Natural killer cell (primary cell): ENCODE measurements at places on chromosomes 3 and 15. TPM values are rescaled to one million over a fixed set of nuclear protein-coding genes. Genes with fewer than 3 reads are reported as not detected.

DNA sequence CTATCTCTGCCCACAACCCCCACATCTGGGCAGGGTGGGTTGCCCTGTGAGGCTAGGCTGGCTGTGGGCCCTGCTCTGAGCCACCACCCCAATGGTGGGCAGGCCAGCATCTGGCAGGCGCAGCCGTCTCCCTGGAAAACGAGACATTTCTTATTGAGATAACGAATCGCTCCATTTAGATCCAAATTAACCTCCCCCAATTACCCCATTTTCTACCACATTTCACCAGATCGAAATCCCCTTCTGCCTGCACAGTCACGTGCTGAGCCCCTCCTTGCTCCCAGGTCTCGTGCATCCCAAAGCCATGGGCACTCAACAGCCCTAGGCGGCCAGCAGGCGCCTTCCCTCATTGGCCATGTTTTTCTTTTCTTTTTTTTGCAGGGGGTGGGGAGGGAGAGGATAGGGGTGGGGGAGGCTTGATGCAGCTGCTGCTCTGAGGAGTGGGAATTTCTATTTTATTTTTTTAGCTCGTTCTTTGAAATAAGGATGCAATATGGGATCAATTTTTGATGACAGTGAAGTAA is 53.0 kb upstream of the TMEM115 start:
- no peaks in the 10 kb centered on the region for H3K27me3 ChIP-seq
- no peak overlapping the region for H3K27ac ChIP-seq
- H3K4me1 ChIP-seq, result peaks cover 29% of the 10 kb centered on the region
- no peak overlapping the region for H3K4me3 ChIP-seq

SNX22 gene
- 0.75 TPM for total RNA-seq

SERPINI2 gene
- total RNA-seq, result not detected

DNA sequence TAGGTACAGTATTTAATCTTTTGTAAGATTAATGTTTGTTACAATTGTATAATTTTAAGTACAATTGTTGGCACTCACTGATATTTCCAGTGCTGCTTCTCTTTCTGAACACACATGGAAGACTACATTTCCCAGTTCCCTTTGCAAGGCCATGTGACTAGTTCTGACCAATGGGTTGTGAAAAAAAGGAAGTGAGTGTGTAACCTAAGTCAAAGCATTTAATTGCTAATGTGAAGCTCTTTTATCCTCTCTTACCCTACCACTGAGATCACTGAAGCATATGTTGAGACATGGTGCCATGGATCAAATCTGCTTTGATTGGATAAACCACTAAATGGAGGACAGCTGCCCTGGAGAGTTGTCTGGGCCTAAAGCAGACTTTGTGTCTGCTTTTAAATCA is 83.9 kb upstream of the PLXND1 start:
- H3K36me3 ChIP-seq, result no peaks in the 10 kb centered on the region
- H3K4me3 ChIP-seq, result no peak overlapping the region
- no peak for DNase-seq
- H3K27me3 ChIP-seq, result no peaks in the 10 kb centered on the region

- H3K27ac ChIP-seq, result peak overlapping the region; percentile 84
- H3K36me3 ChIP-seq, result peaks cover 24% of the 10 kb centered on the region
- peak; percentile 48 for DNase-seq
- peaks cover 8% of the 10 kb centered on the region for H3K4me1 ChIP-seq
Measured at GRCh38 chr3:11300970-11301369, 28.8 kb downstream of the ATG7 start.

- no peaks in the 10 kb centered on the region for H3K36me3 ChIP-seq
- no peak overlapping the region for H3K27ac ChIP-seq
- no peak overlapping the region for H3K4me3 ChIP-seq
Measured at GRCh38 chr15:68340726-68341671, 63.5 kb downstream of the FEM1B start.

DNA sequence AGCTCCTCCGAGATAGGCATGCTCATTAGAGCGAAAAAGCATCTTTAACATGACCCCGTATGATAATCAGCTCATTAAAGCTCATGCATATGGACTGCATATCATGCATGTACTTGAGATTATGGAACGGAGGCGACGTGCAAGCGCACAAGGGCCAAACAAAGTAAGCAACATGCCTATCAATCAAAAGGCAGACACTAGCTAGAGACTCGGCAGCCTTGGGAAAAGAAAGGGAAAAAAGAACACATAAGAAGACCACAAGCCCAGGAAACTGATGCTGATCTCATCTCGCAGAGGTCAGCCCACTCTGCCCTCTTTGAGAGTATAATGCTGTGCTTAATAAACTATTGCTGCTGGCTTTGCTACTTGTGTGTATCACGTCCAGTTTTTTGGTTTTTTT is 2.6 kb upstream of the ACOX2 start:
- no peaks in the 10 kb centered on the region for H3K4me1 ChIP-seq
- H3K36me3 ChIP-seq, result no peaks in the 10 kb centered on the region
- H3K4me3 ChIP-seq, result no peak overlapping the region
- no peaks in the 10 kb centered on the region for H3K27me3 ChIP-seq

DNA sequence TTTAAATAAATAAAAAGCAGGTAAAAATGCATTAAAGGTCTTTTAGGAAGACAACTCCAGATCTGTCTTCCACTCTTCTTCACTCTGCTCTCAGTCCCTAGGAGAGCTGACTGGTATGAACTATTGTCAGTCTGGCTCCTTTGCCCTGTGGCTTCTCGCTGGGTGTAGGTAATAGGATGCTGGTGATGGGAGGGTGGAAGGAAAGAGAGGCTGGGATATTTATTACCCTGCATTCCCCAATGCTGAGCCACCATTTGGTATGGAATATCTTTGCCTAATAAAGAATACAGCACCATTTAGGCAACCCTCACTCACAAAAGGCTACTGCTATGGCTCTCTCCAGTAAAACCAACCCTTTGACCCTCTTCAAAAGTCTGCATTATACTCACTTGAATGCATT is 326.9 kb downstream of the CNTN3 start:
- DNase-seq, result no peak
- H3K27me3 ChIP-seq, result no peaks in the 10 kb centered on the region
- no peaks in the 10 kb centered on the region for H3K36me3 ChIP-seq
- no peaks in the 10 kb centered on the region for H3K4me1 ChIP-seq

DNA sequence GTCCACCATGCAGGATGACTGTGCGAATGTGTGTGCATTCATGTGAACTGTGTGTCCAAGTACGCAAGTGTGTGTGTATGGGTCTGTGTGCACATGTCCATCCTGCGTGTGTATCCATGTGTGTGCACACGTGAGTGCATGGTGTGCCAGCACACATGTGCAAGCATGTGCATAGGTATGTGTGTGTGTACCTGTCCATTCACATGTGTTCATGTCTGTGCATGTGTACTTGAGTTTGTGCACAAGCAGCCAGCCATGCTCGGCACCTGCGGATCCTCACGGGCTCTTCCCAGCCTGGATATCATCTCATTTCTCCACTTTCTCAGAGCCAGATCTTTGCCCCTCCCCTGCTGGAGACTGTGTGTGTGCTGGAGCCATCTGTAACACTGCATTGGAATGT is 18.7 kb upstream of the PLXNA1 start:
- no peaks in the 10 kb centered on the region for H3K27me3 ChIP-seq
- H3K4me1 ChIP-seq, result no peaks in the 10 kb centered on the region
- H3K27ac ChIP-seq, result no peak overlapping the region
- DNase-seq, result no peak

- DNase-seq, result no peak
- no peaks in the 10 kb centered on the region for H3K27me3 ChIP-seq
- no peaks in the 10 kb centered on the region for H3K36me3 ChIP-seq
- peaks cover 10% of the 10 kb centered on the region for H3K4me1 ChIP-seq
- no peak overlapping the region for H3K4me3 ChIP-seq
Measured at GRCh38 chr15:78265752-78266224, 1.4 kb downstream of the DNAJA4 start.

DNA sequence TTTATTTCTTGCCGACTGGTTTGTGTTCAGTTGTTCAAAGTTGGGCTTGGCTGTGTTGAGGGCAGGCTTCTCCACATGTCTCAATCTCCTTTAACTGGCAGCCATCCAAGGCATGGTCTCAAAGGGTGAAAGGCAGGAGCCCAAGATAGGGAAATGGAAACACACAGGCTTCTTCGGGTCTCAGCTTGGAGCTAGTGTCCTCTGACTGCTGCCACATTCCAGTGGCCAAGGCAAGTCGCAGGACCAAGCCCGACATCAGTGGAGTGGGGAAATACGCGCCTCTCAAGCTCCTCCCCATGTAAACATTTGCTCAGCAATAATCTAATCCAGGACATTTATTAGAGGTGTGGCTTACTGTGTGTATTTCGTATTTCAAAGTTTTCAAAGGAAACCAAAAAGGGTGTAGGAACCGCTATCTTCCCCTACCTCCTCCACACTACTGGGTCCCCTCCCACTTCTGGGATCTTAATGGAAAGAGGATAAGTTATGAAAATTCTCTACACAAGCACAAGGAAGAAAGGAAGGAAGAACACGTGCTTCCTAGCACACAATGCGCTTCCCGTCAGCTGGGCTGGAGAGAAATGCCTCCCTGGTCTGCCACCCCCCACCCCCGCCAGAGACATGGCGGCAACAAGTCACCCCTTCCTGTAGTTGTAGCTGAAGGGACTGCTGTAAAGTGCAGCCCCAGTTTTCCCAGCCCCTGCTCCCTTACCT is 181.7 kb downstream of the FAM43A start:
- H3K4me3 ChIP-seq, result no peak overlapping the region
- DNase-seq, result no peak
- H3K27me3 ChIP-seq, result no peaks in the 10 kb centered on the region
- no peaks in the 10 kb centered on the region for H3K36me3 ChIP-seq

GOLGA6L9 gene
- 3.6 TPM for total RNA-seq

WDR93 gene
- total RNA-seq, result not detected

GRCh38 chr15:71559098-71559497 is 251.3 kb upstream of the NR2E3 start:
- DNase-seq, result no peak
- no peaks in the 10 kb centered on the region for H3K36me3 ChIP-seq
- no peak overlapping the region for H3K27ac ChIP-seq
- H3K4me1 ChIP-seq, result no peaks in the 10 kb centered on the region
- H3K4me3 ChIP-seq, result no peak overlapping the region

DNA sequence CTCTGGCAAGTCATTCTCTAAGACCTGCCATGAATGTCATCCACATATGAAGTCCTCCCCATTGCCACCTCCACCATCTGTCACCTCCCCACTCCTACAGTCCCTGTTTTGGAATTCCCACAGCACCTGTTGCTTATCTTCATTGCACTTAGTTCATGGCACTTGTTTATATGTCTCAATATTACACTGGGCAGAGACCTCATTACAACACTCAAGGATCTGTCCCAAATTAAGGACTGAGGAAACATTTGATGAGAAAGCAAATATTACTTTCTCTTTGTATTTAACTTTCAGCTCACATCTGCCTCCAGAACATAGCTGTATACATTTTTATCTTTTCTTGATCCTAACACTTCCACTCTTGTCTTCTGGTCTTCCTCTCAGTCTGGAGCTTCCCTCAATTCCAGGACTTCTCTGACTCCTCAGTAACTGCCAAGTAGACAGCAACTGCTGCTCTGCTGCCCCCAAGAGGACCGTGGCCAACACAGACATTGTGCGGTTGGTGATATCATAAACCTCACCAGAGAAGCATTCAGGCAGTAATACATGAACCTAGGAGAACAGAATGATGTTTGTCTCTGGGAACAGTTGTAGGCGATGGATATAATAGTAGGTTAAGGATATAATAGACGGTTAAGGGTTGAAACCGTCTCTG is 45.0 kb upstream of the FGF12 start:
- no peak for DNase-seq
- H3K27me3 ChIP-seq, result no peaks in the 10 kb centered on the region
- H3K4me1 ChIP-seq, result no peaks in the 10 kb centered on the region
- H3K4me3 ChIP-seq, result no peak overlapping the region
- no peaks in the 10 kb centered on the region for H3K36me3 ChIP-seq

DNA sequence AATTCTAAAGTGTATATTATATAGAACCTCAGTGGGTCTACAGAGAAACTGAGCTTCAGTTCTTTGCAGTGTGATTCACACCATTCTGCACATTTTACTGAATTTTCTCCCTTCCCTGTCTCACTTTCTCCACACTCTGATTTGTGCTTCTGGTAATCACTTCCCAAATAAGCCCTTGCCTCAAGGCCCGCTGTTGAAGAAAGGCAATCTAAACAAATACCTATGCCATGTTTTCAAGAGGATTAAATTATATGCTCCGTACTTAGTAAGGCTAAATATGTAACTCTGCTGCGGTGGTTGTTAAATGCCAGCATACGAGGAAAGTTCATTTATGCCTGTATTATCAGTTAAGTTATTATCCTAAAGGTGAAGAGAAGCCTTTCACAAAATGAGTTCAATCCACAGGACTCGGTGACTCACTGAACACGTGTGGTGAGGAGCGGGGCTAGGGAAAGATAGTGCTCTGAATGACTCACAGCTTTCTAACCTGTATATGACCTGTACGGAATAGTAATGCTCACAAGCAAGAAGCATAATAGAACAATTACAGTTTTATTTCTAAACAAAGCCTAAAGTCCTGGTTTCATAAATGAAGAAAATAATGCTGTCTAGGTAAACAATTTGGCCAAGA is 25.1 kb downstream of the CNTN6 start:
- DNase-seq, result no peak
- no peak overlapping the region for H3K27ac ChIP-seq
- no peak overlapping the region for H3K4me3 ChIP-seq
- no peaks in the 10 kb centered on the region for H3K36me3 ChIP-seq
- H3K27me3 ChIP-seq, result no peaks in the 10 kb centered on the region
- H3K4me1 ChIP-seq, result no peaks in the 10 kb centered on the region

SKOR1 gene
- 2.1 TPM for total RNA-seq

- H3K36me3 ChIP-seq, result peaks cover 25% of the 10 kb centered on the region
- peaks cover 2% of the 10 kb centered on the region for H3K4me1 ChIP-seq
- no peak overlapping the region for H3K4me3 ChIP-seq
- H3K27ac ChIP-seq, result peak overlapping the region; percentile 62
Measured at GRCh38 chr15:57287123-57287521, 89.2 kb upstream of the CGNL1 start.

GRCh38 chr15:63312286-63312685 is 34.9 kb downstream of the APH1B start:
- no peak overlapping the region for H3K27ac ChIP-seq
- H3K4me3 ChIP-seq, result no peak overlapping the region
- no peaks in the 10 kb centered on the region for H3K36me3 ChIP-seq
- no peaks in the 10 kb centered on the region for H3K27me3 ChIP-seq
- H3K4me1 ChIP-seq, result no peaks in the 10 kb centered on the region
- no peak for DNase-seq

DNA sequence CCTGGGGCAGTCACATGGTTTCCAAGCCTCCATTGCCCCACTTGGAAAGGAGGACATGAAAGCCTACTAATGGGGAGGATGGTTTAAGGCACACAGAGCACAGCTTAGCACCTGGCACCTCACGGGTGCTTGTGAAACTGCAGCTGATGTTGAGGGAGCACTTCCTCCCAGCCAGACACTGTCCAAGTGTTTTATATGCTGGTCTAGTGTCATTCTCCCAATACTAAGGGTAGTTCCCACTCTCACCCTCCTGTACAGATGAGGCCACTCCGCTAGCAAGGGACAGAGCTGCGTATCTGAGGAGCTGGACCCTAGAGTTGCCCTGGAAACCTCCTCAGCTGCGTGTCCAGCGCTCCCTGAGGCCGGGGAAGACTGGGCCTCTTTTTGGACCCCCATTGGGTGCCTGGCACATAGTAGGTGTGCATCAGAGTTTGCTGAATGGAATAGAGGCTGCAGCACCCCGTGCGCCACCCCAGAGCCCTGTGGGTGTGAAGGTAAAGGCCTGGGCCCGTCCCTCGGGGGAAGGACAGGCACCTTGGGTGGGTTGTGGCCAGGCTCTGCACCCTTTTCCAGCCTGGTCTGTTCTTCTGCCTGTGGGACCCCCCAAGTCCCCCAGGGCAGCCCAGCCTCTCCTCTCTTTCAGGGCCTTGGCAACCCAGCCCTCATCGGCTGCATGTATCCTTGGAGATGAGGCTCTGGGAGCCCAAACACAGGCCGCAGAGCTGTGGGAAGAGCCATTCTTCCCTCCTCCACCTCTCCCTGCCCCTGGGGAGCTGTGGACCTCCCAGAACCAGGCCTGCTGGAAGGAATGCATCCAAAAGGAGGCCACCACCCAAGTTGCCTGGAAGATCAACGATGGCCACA is 31.3 kb downstream of the DNASE1L3 start:
- H3K36me3 ChIP-seq, result no peaks in the 10 kb centered on the region
- peaks cover 2% of the 10 kb centered on the region for H3K27me3 ChIP-seq
- no peak for DNase-seq
- H3K4me3 ChIP-seq, result no peak overlapping the region
